ENCODE measurements at places on chromosomes 5 and 9.

GRCh38 chr5:52673495-52673894, 114.2 kb upstream of the ITGA1 start:
- DNase-seq = no peak

- DNase-seq = no peak
Measured at GRCh38 chr9:32092031-32092430, 292.4 kb upstream of the ACO1 start.

- DNase-seq = no peak
Measured at GRCh38 chr9:98107926-98108325, 11.1 kb downstream of the TRIM14 start.

DNA sequence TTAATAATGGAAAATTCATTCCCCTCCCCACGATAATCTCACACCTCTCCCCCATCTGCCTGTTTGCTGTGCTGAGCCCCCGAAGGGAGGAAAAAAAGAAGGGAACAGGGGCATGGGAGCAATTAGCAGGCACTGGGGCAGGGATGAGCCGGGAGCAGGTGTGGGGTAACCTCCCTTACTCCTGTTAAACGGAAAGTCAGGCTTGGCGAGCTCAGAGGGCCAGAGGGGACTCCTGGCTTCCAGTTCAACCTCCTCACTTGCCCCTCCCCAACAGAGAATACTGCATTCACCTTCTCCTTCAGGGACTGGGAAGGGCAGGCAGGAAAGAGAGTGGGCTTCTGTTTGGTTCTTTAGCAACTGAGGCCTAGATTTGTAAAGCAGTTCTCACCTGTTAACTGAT, 1.6 kb downstream of the AFAP1L1 start:
- DNase-seq = no peak

- no peak for DNase-seq
Measured at GRCh38 chr5:92371889-92372235, 988.7 kb upstream of the ARRDC3 start.

DNA sequence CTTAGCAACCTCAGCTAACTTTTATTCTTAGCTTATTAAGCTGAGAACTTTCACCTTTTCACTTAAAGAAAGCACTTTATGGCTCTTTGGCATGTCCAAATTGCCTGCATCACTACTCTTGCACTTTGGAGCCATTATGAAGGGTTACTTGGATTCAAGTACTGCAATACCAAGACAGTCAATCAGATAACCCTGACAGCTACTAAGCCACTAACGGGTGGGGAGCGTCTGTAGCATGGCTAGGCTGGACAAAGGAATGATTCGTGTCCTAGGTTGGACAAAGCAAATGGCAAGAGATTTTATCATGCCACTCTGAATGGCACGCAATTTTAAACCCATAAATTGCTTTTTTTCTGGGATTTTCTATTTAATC, 39.6 kb downstream of the TRPM6 start:
- no peak for DNase-seq

- DNase-seq = no peak
Measured at GRCh38 chr5:3032513-3032912, 281.0 kb upstream of the IRX2 start.

DNA sequence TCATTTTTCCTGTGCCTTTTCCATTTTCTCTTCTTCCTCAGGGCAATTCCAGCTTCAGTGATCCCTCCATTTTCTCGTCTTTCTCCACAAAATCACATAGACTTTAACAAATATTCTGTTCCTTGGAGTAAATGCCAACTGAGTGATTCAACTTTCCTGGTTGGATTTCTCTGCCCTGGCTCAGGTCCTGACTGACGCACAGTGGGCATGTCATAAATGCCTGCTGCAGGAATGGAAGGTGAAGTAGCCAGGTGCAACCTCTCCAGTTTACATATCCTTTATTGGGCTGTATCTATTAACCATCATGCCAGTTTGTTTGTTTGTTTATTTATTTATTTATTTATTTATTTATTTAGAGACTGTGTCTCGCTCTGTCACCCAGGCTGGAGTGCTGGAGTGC, 95.1 kb downstream of the MEF2C start:
- DNase-seq = no peak

DNA sequence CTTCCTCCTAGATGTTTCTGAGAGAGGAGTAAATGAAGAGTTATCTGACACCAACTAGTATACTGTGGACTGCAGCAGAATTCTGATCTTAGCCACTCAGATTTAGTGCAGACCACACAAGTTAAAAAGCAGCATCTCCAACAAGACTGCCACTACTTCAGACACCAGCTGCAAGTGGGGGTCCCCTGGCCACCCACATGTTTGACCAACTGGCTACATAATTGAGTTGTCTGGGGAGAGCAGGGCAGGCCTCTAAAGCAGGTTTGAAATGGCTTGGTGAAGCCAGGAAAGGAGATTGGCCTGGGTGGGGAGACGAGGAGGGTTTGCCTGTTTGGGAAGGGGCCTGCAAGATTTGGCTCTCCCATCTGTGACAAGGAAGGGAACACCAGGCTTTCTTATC, 40.5 kb upstream of the FAM81B start:
- DNase-seq = no peak

- DNase-seq = no peak
Measured at GRCh38 chr5:126017096-126017495, 406.1 kb upstream of the GRAMD2B start.

GRCh38 chr5:6593148-6594016, 39.5 kb downstream of the NSUN2 start:
- no peak for DNase-seq

DNA sequence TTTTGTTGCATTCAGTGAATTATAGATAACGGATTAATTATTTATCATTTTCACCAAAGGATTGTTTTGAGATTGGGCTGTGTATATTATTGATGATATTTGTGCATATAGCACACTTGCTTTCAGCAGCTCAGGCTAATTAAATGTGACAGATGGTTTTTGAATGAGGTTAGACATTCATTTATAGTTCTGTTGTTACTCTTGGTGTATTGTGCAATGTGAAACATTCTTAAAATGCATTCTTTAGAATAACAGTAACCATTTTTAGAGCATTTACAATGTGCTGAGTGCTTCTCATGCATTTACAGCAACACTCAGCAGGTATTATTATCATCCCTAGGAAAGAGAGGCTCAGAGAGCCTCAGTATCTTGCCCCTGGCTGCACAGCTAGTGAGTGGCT, 23.8 kb downstream of the NANS start:
- no peak for DNase-seq

- no peak for DNase-seq
Measured at GRCh38 chr9:96232539-96233241, 69.3 kb downstream of the HSD17B3 start.

GRCh38 chr5:122262103-122262502, 49.9 kb upstream of the SNCAIP start:
- DNase-seq = no peak

DNA sequence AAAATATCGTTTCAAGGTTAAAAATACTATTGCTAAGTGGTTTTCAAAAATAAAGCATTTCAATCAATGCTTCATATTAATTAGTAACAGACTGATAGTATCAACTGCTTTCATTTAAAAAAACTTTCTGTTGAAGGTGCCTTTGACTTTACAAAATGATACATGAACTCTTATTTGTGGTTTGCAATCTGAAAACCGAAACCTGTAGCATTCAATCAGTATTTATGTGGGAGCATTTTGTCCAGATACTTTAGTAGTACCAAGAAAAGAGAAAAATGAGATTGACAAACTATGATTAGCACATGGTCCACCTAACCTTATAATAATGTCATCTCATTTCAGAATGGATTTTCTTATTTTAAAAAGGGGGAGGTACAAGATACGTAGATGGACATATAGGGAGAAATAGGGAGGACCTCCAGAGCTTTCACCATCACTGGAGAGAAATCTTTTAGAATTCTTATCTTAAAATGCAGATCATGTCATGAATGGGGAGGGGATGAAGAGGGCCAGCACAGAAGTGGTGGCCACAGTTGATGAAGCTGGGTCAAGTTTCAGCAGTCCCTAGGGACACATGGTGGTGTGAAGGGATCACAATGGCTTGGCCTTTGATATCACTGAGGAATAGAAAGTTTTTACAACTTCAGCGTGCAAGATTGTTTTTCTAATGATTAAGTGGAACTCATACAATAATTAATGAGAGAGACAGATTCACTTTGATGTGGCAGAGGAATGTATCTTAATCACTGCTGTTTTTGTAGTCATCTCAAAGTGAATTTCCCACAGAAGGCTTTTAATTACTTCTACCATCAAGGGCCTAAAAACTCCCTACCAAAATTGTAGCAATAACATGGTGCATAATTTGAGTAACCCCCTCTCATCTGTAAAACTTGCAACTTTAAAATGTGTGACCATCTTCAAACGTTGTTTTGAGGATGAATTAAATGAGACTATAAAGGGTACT, 322.3 kb upstream of the EDIL3 start:
- DNase-seq = no peak

GRCh38 chr9:18768951-18769622, 263.9 kb downstream of the SAXO1 start:
- DNase-seq = no peak

DNA sequence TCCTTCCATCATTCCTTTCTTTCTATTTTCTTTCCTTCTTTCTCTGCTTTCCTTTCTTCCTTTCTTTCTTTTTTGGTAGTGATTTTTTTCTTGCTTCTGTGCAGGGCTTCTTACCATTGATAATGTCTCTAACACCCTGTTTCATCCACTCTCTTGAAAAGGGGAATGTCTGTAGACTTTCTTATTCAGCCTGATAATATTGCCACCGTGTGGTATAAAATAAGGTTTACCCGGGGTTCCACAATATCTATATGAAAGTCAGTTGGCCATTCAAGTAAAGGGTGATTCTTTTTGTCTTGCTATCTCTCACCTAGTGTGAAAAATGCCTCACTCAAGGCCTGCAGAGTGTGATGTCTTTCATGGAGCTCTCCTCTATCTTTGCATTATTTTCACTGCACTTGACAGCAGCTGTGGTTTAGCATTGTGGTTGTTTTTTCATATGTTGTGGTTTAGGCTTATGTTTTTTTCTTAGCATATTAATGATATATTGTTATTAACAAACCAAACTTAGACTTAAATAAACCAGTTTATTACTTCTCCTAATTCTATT, 153.9 kb downstream of the CSNK1G3 start:
- DNase-seq = no peak

- no peak for DNase-seq
Measured at GRCh38 chr9:76023715-76024195, 133.3 kb downstream of the PCSK5 start.
